Lower leg skin (tissue), 4 donors: ENCODE measurements at places on chromosomes 1 and 21.

DNA sequence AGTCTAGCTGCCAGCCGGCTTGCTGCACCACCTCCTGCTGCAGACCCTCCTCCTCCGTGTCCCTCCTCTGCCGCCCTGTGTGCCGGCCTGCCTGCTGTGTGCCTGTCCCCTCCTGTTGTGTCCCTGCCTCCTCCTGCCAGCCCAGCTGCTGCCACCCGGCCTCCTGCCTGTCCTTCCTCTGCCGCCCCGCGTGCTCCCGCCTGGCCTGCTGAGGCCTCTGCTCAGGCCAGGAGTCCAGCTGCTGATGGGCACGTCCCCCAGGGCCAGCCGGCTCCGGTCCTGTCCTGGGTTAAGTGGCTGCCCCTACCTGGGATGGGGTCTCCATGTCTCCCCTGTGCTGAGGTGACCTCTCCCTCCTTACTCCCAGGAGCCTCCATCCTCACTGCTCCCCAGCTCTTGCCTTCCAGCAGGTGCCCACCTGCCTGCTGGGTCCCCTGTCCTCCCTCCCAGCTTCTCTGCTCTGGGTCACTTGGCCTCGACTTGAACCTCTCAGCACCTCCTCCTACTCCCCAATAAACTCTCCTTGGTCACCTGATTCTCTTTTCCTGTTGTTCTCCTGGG is 870 bp downstream of the KRTAP10-8 start:
- DNase-seq: no peak

- peak; percentile 30 for DNase-seq
These were observed 41.1 kb downstream of the GLIS1 start for GRCh38 chr1:53697721-53698383.

GRCh38 chr1:37482004-37482785 is 7.8 kb downstream of the ZC3H12A start:
- peak; percentile 82 for DNase-seq

DNA sequence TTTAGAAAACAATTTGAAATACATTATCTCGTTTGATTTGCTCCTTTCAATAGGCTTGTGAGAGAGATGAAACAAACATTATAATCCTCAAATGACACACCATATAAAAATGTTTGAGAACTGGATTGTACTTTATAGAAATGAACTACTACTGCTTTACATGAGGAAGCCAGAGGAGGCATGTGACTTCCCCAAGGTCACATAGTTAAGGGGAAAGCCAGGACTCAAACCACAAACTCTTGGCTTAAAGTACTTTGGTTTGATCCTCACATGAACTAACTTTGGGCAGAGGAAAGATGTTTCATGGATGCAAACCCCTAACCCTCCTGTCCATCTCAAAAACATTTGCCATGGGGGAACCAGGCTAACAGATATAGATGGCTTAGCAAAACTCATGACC is 4.7 kb downstream of the ARHGEF11 start:
- DNase-seq: no peak

DNA sequence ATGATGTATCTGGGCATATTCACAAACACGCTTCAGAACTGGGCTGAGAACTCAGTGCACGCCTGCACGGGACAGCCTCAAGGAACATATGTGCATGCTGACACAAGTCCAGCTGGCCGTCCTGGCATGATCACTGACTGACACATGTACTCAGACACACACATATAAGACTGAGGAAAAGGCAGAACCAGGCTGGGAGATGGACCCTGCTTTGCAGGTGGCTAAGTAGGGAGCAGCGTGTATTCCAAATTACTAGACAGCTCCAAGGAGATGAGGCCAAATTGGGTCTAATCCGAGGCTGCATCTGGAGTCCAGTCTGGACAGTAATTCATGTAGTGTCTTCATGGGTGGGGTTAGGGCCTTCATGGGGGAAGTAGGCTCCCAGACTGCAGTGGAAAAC is 41.4 kb upstream of the GJB5 start:
- DNase-seq: no peak

DNA sequence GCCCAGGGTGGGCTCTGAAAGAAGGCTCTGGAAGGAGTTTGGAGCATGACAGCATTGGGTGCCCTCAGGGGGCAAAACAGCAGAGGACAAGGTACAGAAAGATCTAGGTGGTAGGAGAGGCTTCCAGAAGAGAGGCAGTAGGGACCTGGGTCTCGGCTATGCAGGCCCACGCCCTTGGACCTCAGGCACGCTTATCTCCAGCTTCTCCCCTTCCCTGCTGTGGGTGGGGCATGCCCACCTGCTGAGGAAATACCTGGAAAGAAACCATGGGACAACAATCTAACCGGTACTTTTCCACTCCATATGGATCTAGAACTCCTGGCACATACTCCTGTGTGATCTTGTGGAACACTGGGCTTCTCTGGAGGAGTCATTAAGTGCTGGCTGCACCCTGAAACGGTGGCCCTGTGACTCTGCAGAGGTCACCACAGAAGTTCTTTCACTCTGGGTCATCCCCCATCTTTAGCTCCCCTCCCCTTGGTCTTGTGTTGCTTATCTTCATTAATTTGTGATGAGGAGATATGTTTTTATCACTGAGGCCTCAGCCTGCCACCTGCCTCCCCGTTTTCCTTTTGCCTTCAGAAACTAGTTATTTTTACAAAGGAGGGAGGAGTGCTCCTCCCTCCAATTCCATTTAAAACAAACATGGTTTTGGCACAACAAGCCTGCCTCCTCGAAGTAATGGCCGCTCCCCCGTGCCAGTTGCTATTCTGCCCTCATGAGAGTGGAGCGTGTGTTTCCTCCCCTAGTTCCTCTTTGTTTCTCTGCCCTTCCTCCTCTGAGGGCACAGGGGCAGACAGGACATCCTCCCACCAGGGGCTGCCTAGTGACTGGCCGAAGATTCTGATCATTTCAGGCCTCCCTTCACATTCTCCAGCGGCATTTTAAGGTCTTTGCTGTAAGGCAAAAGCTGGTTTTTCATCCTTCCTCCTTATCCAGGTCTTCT is 78.0 kb upstream of the ATP5PO start:
- no peak for DNase-seq

GRCh38 chr1:169892927-169893644 is 610 bp downstream of the SCYL3 start:
- DNase-seq: peak; percentile 23

DNA sequence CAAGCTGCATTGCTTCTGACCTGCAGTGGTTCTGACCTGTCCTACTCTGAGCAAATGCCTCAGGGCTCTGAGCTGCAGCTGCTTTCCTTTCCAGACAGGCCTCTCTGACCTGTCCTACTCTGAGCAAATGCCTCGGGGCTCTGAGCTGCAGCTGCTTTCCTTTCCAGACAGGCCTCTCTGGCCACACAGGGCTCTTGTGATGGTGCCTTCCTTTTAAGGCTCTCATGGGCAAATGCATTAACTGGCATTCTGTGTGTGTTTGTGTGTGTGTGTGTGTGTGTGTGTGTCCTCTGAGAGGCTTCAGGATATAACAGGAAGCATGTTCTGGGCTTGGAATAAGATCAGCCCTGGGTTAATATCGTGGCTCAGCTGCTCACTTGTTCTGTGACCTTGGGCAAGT is 131.3 kb downstream of the NTPCR start:
- no peak for DNase-seq

GRCh38 chr21:17472592-17473271 is 40.1 kb upstream of the CXADR start:
- DNase-seq: no peak

DNA sequence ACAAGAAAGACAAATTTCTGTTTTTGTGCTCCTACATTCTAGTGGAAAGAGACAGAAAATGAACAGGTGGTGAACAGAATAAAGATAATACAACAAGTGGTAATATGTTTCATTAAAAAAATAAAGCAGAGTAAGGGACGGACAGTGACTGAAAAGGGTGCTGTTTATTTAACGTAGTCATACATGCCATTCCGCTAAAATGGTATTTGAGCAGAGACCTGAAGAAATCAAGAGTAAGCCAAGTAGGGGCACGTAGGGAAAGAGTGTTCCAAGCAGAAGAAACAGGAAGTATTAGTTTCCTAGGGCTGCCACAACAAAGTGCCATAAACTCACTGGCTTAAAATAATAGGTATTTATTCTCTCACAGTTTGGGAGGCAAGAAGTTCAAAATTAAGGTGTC is 65.6 kb upstream of the KCTD3 start:
- no peak for DNase-seq

- no peak for DNase-seq
These were observed 127.5 kb upstream of the ADAMTS5 start for GRCh38 chr21:27094184-27094948.

DNA sequence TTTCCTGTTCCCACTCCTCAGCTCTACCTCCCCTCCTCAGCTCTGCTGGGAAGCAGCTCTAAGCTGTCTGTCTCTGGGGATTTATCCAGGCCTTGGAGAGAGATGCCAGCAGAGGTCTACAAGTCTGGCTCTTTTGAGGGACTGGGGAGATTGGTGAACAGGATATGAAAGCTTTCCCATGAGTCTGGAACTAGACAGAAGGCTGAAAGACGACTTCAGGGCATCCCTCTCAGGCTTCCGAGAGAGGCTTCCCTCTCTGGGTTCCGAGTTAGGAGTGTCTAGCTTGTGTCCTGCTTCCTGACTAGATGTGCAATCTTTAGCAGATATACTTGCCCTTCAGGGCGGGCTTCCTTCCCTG is 733 bp downstream of the TMEM35B start:
- DNase-seq: no peak

- DNase-seq: peak; percentile 69
These were observed at the start of gene LRRC8D for GRCh38 chr1:89820422-89821321. LRRC8D (plus strand) TSS chr1:89821032; CDS start chr1:89933069, 112,037 bp downstream.

DNA sequence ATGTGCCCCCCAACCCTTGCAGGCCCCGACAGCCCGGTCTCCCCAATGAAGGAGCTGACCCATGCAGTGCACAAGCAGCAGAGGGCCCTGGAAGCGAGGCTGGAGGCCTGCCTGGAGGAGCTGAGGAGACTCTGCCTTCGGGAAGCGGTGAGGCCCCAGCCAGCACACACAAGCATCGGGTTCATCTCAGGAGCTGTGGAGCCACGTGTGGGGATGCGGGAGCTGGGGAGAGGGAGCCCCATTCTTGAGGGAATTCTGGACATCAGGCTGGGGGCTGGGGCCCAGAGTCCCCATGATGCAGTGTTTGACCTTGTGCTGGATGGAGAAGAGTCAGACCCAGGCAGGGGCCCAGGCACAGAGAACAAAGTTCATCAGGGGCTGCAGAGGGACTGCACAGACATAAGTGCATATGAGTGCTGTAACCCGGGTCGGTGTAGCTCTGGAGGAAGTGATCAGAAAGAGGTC is 4.8 kb downstream of the INAVA start:
- DNase-seq: no peak

GRCh38 chr1:201450721-201451291 is 18.2 kb downstream of the PHLDA3 start:
- DNase-seq: no peak

- no peak for DNase-seq
These were observed 8.6 kb upstream of the TFF1 start for GRCh38 chr21:42374864-42375499.

- no peak for DNase-seq
These were observed 6.2 kb downstream of the MYOCOS start for GRCh38 chr1:171628225-171628624.

DNA sequence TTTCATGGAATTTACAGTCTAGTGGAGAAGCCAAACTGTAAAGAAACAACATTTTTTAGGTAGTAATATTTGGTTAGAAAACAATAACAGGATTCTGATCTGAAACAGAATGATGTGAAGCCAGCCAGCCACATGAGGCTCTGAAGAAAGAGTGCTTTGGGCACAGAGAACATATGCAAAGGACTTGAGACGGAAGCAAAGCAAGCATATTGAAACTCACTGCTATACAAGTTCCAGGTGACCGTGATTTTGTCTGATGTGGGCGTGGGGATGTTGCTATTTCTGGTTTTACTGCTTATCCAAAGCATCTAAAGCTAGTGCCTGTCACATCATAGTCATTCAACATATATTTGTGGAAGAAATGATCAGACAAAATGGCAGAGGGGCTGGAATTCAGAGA is 14.7 kb downstream of the CRP start:
- DNase-seq: no peak

GRCh38 chr1:6801966-6802365 is 16.7 kb downstream of the CAMTA1 start:
- no peak for DNase-seq

DNA sequence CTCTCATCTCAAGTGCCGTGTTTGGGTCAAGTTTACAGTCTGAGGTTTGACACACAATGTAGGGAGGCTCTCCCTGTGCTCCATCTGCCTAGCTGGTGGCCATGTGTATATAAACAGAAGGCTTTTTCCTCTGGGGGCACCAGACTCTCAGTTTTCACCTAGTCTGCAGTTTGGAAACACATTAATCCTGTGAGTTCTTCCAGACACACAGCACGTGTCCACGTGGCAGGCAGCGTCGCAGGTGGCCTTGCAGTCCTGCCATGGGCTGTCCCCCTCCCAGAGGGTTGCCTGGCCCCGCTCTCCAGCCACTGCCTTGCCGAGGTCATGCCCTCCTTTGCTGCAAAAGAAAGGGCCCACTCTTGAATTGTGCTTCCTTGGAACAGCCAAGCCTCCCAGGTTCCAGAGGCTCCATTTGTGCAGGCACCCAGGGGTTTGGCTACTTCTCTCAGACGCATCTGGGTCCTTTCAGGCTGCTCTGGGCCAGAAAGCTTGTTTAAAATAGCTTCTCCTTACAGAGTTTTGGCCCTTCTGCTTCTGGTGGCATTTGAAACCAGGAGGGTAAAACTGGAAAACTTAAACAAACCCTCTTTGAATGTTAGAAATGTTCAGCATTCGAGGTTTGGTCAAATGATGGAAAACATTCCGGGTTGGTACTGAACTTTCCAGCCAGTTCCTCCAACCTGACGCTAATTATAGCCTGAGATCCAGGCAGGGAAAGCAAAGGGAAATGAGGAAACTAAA is 4.4 kb upstream of the RUNX1 start:
- no peak for DNase-seq

DNA sequence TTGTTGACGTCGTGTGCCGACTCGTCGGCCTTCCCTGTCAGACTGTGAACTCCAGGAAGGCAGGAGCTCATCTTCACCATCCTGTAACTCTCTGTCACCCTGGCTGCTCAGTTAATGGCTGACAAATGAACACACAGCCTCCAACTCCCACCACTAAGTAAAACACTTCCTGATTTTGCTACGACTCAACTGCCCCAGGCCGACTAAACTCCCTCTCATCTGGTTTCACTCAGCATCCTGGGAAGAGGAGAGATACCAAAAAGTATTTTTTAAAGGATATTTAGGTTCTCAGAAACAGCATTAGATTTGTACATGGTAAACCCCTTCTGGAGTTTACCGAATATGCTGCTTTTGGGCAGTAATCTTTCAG is 18.2 kb upstream of the LHX4 start:
- DNase-seq: no peak

- no peak for DNase-seq
These were observed 37.6 kb downstream of the DDAH1 start for GRCh38 chr1:85427331-85427730.

DNA sequence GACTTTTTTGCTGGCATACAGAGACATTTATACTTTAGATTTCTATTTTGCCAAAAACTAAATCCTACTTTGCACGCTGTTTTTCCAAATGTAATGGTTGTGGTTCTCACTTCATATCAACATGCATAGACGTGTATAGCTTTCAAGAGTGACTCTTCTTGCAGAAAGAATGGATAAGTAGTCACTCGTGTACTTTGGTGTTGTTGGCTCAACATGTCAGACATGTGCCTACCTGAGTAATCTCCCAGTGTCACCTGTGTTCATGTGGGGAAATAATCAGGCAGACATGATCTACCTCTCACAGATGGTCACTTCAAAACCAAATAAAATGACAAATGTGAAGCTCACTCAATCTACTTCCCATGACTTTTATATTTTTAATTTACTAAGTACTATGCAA is 73.1 kb downstream of the GPR88 start:
- DNase-seq: no peak
